ENCODE measurements at places on chromosomes 11 and 22.

DNA sequence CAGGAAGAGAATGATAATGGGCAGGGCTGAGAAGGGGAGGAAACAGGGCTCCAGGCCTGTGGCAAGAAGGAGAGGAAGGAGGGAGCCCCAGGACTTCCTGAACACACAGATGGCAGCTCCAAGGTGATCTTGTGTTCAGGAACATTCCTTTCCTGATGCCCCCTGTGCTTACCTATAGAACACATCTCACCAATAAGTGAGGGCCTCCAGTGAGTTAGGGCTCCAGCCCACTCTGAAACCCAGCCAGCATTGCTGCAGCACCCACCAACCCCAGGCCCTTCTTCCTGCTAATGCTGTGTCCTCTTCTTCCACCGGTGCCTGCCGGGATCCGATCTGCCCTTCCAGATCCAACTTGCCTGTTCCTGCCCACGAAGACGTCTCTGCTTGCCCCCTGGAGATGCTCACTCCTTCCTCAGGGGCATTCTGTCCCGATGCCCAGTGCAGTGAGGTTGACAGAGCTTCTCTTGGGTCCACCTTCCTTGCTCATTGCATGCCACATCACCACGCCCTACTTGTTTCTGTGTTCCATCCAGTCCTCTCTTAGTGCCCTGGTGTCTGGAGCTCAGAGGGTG, 17.4 kb downstream of the ANKK1 start:
- no peak for DNase-seq

DNA sequence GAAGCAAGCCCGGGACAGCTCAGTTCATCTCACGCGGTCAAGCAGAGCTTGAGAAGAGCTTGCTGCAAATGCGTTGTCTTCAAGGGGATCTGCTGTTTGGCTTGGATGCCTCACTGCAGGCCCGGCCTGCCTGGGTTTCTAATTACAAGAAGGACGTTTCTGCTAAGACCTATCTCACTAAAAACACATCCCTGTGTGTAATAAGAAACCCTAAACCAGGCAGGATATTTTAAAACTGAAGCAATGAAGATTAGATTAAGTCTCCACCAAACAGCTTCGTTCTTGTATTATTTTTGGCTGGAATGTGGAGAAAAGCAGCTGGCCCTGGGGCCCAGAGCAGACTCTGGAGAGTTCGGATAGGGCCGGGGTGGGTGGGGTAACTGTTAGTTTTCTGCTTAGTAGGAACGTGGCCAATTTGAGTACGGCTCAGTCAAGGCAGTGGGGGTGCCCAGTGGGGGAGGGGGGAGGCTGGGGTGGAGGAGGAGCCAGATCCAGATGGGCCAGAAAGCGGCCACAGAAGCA, 6.0 kb downstream of the PKNOX2 start:
- DNase-seq, result no peak

DNA sequence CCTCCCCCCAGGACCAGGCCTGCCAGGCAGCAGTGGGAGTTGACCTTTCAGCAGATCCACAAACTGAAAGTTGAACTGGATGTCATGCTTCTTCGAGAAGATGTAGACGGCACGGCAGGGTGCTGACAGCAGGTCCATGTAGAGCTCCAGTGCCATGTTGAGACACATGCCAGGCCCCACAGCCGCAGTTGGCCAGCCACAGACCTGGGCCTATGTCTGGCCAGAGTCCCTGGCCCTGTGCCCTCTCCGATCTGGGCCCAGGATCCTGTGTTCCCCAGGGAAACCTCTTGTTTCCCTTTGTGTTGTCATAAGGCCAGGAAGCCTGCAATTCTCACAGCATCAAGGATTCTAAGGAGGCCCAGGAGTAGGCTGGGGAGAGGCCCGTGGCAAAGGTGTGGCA, at the start of gene GSTT4:
Gene GSTT4, minus strand, starts transcription at position 253 of the 400 bp plus-strand sequence. Its CDS starts 97 bp downstream, at position 156.
- DNase-seq, result no peak

DNA sequence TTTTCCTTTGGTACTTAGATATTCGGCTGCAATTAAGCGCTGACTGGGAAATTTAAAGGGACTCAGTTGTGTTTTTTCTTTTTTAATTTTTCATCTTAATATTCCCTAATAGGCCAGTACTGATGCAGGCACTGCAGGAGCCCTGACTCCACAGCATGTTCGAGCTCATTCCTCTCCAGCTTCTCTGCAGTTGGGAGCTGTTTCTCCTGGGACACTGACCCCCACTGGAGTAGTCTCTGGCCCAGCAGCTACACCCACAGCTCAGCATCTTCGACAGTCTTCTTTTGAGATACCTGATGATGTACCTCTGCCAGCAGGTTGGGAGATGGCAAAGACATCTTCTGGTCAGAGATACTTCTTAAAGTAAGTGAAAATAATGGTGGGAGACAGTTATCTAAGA, 3.8 kb downstream of the YAP1 start:
- no peak for DNase-seq
